T-helper 1 cell (primary cell): ENCODE measurements at places on chromosomes 5 and 9.

DNA sequence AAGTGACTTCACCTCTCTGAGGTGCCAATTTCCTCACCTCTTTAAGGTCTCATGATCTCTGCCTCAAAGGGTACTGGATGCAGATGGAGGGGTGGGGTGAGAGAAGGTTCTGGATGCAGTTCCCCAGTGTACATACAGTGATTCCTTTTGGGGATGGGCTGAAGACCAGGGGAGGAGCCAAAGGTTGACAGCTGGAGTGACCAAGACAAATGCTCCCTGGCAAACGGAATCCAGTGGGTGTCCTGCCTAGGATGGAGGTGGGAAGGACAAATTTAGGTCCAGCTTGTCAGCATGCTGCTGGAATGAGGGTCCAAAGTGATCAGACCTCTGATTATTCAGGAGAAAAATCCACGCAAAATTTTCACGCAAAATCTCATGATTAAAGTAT, 7.3 kb upstream of the LMX1B start:
- DNase-seq = no peak

DNA sequence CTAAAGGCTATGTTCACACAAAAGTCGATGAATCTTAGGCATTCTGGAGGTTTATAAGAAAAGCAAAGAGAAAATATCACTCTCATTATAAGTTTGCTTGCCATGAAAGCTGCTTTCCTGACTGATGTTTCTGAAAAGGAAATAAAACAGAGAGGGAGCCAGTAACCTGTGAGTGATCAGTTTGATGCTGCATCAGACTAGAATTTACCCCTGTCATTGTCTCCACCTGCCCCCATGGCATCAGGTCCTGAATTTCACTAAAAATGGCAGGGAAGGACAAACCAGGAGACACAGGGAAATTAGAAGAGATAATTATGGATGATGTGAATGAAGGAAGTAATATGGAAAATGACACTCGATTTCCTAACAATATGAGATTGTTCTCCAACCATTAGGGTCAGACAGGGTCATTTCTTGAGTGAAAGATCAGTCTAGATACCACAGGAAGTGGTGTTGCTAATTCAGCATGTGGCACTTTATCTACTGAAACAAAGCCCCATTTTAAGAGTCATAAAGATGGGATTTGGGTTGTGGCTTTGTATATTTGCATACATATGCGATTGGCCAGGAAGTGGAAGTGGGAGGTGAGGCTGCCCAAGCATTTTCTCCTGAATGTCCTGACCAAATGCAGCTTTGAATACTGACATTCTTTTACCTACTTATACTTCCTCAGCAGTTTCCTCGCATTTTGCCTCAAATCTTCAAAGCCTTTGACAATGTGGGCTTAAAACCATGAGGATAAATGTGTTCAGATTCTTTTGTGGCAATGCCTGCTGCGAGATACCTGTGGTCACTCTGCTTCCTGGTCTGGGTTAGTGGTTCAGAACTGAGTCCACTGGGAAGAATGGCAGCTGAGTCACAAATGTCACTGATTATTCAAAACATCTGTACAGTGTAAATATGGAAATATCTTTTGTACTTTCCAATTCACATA, 29.7 kb downstream of the MEGF10 start:
- no peak for DNase-seq

GRCh38 chr5:64634997-64635686, 55.2 kb upstream of the SHISAL2B start:
- DNase-seq = no peak

DNA sequence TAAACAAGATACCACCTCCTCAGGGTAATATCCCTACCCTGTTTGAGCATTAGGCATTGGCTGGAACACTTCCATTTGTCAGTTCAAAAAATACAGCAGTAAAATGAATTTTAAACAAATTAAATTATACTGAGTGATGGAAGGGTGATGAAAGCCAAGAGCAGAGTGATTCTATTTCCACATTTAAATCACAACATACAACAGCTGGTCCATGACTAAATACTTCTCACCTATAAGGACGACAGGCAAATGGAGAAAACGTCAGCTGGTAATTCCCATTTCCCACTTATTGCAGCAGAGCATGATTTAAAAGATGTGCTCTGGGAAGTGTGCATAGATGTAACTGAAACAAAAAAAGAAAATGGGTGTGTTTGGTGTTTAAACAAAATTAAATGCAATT, 543.6 kb upstream of the DAB2 start:
- DNase-seq = no peak

- no peak for DNase-seq
Observed at GRCh38 chr5:36928947-36929346, 52.4 kb downstream of the NIPBL start.

DNA sequence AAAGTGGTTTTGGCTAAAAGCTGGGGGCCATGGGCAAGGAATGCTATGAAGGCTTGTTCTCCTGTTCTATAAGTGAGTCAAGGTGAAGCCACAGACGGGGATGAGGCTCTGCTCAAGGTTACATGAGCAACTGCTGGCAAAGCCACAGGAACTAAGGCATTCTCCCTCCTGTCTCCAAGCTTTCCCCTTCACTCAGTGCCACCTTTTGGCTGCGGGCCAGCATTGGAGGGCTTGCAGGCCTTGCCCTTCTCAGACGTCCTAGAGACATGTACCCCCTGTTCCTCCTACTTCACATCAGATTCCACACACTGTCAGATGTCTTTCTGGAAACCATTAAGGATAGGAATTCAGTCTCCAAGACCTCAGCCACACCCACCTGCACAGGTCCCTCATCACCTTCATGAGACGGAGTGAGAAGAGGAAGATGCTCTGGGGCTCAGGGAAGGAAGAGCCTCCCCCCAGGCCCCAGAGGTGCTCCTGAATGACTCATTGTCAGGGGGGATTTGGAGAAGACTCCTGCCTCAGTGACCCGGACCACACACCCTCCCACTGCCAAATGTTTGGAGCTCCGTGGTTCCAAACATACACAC, 20.5 kb upstream of the MEIKIN start:
- no peak for DNase-seq

GRCh38 chr5:179893076-179893957, 14.4 kb downstream of the TBC1D9B start:
- no peak for DNase-seq

GRCh38 chr9:114473447-114473801, 31.8 kb downstream of the WHRN start:
- no peak for DNase-seq

DNA sequence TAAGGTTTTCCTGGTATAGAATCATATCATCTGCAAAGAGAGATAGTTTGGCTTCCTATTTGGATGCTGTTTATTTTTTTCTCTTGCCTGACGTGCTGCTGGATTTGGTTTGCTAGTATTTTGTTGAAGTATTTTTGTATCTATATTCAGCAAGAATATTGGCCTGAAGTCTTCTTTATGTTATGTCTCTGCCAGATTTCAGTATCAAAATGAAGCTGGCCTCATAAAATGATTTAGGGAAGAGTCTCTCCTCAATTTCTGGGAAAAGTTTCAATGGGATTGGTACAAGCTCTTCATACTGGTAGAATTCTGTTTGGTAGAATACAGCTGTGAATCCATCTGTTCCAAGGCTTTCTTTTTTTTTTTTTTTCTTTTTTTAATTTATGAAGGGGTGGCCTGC, 799.0 kb upstream of the TYRP1 start:
- no peak for DNase-seq

DNA sequence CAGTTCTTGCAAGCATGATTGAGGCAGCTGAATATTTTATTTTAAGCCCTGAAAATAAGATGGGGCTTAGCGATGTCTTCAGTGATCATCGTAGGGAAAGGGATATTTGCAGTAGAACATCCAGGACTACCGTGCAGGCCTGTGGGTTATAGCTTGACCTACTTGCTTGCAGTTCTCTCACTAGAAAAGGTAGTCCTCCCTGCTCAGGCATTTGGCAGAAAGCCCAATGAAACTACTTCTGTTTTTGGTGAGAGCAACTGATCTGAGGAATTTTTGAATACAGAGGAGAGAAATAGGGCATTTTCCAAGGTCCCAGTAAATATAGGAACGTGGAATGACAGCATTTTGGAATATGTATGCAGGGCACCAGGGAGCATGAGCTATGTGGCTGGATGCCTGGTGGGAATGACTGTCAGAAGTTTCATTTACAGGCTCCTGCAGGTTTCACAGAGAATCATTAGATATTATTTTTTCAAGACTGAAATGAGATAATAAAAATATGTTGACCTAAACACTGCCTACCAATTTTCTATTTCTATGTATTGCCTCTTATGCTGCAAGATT, 417.9 kb upstream of the ACTBL2 start:
- DNase-seq = no peak

DNA sequence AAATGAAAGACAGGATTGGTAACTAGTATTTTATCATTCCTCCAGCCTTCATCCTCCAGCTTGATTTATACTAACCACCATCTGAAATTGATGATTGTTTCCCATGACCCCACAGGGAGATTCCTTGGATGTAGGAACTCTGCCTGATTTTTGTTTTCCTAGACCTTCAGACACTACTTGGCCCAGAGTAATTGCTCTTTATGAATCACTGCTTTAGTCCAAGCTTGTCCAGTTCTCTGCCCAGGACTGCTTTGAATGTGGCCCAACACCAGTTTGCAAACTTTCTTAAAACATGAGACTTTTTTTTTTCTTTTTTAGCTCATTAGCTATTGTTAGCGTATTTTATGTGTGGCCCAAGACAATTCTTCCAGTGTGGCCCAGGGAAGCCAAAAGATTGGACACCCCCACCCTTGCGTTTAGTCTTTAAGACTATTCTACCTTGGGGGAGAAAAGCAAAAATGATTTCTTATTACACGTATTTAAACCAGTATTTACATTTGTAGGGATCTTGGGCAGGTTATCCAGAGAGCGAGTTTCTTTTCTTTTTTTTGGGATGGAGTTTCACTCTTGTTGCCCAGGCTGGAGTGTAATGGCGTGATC, 18.4 kb downstream of the BASP1 start:
- no peak for DNase-seq

GRCh38 chr5:9380109-9380508, 165.8 kb downstream of the SEMA5A start:
- DNase-seq = no peak

GRCh38 chr5:52909192-52909591, 80.0 kb upstream of the ITGA2 start:
- DNase-seq = no peak

- DNase-seq = no peak
Observed at GRCh38 chr9:134892820-134893420, 12.3 kb downstream of the FCN2 start.

DNA sequence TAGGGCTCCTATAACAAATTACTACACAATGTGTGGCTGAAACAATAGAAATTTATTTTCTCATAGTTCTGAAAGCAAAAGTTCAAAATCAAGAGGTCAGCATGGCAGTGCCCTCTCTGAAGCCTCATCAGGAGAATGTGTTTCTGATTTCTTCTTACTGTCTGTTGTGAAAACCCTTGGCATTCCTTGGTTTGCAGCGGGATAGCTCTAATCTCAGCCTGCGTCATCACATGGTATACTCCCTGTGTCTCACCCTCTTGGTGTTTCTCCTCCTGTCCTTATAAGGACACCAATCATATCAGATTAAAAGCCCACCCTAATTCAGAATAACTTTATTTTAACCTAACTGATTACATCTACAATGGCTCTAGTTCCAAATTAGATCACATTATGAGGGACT, 87.5 kb upstream of the CDH9 start:
- DNase-seq = no peak

DNA sequence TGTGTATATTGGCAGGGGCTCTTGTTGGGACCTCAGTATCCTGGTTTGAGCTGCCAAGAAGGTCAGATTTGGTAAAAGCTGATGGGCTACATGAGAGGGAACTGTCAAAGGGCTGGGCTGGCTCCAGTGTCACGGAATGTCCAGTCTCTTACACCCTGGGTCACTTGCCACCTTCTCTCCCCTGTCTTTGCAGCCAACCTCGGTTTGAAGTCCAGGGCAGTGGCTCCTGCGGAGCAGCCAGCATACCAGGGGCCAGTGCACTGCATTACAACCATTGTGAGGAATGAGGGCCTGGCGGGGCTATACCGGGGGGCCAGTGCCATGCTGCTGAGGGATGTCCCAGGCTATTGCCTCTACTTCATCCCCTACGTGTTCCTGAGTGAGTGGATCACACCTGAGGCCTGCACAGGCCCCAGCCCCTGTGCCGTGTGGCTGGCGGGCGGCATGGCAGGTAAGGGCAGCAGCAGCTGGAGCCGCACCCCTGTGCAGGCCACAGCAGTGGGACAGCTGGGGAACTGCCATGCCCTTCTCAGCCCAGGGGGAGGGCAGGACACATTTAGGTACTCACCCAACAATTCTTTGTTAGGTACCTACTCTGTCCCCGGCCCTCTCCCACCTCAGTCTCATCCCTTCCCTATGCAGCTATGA, 24.2 kb downstream of the IL9 start:
- DNase-seq = no peak

DNA sequence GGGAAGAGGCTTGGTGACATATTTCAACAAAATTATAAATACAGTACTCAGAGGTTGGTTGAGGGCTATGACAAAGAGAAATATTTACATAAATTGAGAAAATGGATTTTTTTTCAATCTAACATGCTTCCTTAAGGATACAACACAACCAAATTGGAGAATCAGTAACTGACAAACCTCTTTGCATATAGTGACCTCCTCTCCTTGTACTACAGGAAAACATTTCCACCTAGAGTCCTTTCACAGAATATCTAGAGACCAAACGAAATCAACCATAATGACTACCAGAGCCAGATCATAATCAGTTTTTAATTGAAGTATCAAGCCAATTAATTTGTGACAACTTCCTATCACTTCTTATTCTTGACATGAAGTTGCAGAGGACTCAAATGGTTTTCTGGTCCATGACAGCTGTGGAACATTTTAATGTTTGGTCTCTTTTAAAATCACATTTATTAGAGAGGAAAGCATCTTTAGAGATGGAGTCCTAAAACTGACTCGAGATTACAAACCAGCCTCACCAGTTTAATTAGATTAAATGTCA, 1636.5 kb upstream of the C9orf72 start:
- no peak for DNase-seq

GRCh38 chr5:107118184-107119019, 552.3 kb downstream of the EFNA5 start:
- no peak for DNase-seq

DNA sequence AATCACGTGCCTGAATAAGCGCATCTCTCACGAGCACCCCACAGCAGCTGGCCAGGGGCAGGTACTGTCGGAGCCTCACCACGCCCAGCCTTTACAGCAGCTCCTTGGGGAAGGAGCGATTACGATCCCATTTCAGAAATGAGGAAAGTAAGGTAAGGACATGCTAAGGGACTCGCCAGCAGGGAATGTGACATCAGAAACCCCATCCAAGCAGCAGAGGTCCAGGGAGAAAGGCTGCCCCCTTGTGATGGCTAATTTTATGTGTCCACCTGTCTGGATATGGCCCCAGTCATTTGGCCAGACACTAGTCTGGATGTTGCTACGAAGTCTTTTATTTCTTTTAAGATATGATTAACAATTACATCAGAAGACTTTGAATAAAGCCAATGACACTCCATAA, 77.3 kb downstream of the UBE2QL1 start:
- DNase-seq = no peak
